ENCODE measurements at places on chromosomes 6 and 20.

DNA sequence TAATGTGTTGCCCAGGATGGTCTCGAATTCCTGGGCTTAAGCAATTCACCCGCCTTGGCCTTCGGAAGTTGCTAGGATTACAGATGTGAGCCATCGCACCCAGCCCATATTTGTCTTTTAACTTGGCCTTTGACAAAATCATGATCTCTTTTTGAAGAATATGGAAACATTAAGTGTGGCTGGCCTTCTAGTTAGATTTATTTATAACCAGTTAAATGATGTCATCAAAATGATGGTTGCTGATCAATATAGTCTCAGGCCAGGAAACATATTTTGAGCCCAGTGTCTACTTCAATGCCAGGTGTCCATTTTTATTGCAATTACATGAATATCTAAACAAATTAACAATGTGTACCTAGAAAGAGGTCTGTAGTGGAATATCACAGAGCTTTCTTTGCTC is 69.4 kb downstream of the TMEM200A start:
- no peak for DNase-seq

- no peak for DNase-seq
Observed at GRCh38 chr20:50592282-50593004, 82.3 kb downstream of the PTPN1 start.

GRCh38 chr6:142597836-142598235 is 296.0 kb downstream of the ADGRG6 start:
- DNase-seq = no peak

GRCh38 chr6:47247227-47247797 is 62.4 kb downstream of the TNFRSF21 start:
- no peak for DNase-seq

- DNase-seq = no peak
Observed at GRCh38 chr20:48287021-48287494, 501.8 kb upstream of the SULF2 start.

DNA sequence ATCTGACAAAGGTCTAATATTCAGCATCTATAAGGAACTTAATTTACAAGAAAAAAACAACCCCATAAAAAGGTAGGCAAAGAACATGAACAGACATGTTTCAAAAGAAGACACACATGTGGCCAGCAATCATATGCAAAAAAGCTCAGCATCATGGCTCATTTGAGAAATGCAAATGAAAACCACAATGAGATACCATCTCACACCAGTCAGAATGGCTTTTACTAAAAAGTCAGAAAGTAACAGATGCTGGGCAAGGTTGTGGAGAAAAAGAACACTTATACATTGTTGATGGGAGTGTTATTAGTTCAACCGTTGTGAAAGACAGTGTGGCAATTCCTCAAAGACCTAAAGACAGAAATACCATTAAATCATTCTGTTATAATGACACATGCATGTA is 289.9 kb upstream of the MMS22L start:
- no peak for DNase-seq

- peak; percentile 50 for DNase-seq
Observed at GRCh38 chr6:106334646-106335448, 9.3 kb upstream of the ATG5 start.

- DNase-seq = no peak
Observed at GRCh38 chr20:14821251-14821650, 483.8 kb upstream of the FLRT3 start.

DNA sequence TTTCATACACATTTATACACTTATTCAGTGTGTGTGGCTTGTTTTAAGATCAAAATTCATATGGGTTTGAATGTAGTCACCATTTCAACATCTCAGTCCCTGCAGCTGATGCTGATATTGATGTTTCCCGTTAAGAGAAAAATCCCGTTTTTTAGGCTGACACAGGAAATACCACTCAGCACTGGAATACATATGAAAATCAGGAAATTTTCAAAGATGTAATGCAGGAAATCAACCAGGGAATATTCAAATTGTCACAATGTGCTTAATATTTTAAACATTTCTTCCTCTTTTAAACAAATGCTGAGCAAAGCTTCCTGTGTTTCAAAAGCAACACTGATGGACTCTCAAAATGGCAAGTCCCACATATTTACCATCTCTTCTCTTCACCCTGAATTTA is 94.5 kb upstream of the MARCKS start:
- DNase-seq = no peak

DNA sequence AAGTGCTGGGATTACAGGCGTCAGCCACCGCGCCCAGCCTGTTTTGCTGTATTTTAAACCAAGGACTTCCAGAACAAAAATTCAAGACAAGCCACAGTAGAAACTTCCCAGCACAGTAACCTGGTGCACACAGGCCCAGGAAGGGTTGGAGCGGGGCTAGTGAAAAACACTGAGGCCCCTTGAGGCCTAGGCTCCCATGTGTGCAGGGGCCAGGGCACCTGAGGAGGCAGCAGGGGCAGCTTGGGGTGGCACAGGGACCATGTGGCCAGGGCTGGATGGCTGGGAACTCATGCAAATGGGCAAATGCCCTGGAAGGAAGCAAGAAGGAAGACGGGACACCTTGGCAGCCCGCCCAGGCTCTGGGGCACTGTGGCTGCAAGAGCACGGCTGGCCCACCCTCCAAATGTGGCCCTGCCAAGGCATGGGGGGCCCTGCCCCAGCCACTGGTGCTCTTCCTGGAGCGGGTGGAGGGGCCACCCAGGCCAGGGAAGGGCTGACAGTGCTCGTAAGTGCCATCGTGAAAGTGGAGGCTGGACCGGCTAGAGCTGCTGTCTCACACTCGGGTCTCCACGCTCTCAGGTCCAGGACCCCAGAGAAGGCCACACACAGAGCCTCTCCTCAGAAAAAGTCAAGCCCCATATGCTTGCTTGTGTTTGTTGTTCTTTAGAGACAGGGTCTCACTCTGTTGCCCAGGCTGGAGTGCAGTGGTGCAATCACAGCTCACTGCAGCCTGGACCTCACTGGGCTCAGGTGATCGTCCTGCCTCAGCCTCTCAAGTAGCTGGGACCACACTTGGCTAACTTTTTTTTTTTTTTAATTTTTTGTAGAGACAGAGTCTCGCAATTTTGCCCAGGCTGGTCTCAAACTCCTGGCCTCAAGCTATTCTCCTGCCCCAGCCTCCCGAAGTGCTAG is 10.3 kb downstream of the SLC2A4RG start:
- DNase-seq = no peak

GRCh38 chr20:37526839-37527637 is 638 bp downstream of the BLCAP start:
- no peak for DNase-seq

GRCh38 chr6:37006793-37007339 is 1.4 kb downstream of the FGD2 start:
- DNase-seq = no peak

DNA sequence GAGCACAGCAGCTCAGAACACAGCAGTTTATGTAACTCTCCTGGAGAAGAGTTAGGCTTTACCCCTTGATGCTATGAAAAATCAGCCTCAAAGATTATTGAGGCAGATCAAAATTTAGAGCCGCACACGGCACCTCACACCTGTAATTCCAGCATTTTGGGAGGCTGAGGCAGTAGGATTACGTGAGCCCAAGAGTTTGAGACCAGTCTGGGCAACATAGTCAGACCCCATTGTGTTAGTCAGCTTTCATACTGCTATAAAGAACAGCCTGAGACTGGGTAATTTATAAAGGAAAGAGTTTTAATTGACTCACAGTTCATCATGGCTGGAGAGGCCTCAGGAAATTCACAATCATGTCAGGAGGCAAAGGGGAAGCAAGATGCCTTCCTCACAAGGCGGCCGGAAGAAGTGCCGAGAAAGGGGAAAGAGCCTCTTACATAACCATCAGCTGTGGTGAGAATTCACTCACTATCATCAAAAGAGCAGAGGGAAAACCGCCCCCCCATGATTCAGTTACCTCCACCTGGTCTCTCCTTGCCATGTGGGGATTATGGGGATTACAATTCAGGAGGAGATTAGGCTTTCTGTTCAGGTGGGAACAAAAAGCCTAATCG is 87.7 kb downstream of the SGK1 start:
- DNase-seq = no peak

GRCh38 chr6:37889051-37889450 is 69.5 kb downstream of the ZFAND3 start:
- DNase-seq = no peak

DNA sequence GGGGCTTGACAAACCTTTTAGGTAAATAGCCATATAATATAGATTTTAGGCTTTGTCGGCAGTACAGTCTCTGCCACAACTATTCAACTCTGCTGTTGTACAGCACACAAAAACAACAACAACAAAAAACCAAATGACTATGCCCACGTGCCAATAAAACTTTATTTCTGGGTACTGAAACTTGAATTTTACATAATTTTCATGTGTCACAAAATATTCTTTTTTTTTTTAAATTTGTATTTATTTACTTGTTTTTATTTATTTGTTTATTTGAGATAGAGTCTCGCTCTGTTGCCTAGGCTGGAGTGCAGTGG is 34.8 kb upstream of the B4GALT5 start:
- no peak for DNase-seq

DNA sequence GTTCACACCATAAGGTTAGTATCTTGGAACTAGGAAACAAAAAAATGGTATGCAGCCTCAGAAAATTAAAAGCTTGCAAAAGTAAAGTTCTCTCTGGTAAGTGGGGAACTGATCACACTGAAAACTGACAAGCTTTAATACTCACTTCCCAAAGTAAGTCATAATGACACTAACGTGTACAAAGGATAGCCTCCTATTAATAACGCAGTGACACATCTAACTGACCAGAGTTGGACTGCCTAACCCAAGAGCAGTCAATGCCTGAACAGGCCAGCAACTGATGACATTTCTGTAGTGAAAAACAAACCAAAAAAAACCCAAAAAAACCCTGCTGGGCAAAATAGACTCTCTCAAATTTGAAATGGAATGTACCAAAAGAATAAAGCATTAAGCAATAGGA is 30.7 kb downstream of the CHD6 start:
- no peak for DNase-seq

DNA sequence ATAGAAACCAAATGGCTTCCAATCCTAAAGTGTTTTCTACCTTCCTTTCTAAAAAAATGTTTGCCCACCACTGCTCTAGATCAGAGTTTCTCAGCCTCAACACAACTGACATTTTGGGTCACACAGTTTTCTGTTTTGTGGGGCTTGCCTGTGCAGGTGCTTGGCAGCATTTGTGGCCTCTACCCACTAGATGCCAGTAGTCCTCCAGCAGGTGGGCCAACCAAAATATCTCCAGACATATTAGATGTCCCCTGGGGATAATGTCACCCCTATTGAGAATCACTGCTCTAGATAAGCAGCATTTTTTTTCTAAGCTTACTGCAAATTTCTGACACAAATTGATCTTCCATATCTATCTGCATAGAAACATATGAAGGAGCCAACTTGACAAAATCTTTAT is 26.3 kb upstream of the EPM2A start:
- no peak for DNase-seq

DNA sequence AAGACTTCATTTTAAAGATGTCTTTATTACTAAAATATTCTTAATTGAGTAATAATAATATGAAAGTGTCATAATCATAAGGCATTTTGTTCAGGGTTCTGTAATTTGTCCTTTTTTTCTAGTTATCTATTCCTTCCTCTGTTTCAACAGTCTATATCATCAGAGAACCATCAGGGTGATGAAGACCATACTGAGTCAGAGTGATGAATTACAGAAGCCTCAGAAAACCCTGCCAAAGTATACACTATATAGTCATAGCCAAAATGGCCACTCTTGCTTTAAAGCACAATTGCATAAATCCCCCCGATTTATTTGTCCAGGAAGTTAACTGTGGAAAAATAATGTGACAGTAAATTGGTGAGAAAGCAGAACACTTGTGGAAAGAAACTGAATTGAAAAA is 735.0 kb downstream of the EPHA7 start:
- DNase-seq = no peak

DNA sequence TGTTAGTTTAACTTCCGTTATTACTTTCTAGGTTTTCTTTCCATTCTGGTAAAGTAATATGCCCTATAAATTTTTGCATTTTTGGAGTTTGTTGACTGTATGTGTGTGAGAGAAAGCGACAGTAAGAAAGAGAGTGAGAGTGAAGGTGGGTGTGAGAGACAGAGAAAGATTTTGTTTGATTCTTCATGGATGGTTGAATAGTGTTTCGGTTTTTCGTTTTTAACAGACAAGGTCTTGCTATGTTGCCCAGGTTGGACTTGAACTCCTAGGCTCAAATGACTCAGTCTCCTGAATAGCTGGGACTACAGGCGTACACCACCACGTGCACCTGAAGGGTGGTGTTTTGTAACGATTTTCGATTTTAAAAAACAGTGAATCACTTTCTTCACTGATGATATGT is 329.1 kb upstream of the RUNX2 start:
- no peak for DNase-seq

DNA sequence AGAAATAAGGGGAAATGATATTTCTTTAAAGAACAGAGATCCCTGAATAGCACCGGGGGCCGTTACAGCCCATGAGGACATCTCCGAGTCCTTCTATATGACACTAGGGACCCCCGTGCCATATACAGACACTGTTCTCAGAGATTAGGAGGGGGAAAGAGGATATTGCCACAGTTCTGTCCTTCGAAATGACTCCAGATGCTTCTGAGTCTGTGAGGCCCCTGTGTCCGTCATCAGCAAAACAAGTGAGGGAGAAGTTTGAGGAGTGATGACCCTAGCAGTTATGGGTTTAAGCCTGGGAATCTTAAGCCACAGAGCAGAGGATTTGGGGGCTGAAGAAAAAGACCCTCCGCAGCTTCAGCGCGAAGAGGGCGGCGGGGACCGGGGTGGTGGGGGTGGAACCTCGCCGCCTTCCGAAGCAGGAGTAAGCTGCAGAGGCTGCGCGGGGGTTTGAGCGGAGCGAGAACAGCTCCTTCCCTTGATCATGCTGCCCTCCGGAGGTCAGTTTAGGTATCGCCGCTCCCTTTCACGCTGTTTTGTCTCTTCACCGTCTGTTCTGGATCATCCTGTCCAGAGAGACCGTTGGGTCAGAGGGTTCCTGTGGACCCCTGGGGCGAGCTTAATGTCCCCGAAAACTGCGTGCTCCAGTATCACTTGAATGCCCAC is 23.6 kb downstream of the VPS52 start:
- DNase-seq = peak; percentile 93

GRCh38 chr20:23224806-23225205 is 125.8 kb upstream of the NXT1 start:
- DNase-seq = no peak

DNA sequence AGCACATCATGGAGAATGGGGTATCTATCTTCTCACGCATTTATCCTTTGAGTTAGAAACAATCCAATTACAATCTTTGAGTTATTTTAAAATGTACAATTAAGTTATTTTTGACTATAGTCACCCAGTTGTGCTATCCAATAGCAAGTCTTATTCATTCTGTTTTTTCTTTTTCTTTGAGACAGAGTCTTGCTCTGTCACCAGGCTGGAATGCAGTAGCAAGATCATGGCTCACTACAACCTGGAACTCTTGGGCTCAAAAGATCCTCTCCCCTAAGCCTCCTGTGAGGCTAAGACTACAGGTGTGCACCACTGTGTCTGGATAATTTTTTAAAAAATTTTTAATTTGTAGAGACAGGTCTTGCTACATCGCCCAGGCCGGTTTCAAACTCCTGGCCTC is 201.5 kb upstream of the ZNF217 start:
- no peak for DNase-seq

DNA sequence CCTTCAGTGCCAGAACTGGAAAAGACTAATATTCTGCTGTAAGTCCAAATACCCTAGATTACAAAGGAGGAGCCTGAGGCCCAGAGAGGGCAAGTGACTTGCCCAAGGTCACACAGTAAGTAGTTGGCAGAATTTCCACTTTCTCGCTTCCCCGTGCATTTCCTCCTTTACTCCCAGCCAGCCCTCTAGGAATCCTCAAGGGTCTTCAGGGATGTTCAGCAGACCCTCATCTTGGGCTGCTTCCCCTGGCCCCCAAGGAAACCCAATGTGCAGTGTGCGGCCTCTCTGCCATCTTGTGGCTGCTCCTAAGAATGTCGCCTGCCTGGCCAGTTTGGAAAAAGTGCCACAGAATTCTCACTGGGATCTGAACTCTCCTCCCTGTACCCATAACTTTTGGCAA is 217.7 kb upstream of the LRFN2 start:
- no peak for DNase-seq

Data from activated T-cell treated with anti-CD3 and anti-CD28 coated beads, Interleukin-2, amount 50 U/mL, for 72 hours (primary cell).